CD4-positive, alpha-beta memory T cell (primary cell): ENCODE measurements at places on chromosomes 5 and 9.

DNA sequence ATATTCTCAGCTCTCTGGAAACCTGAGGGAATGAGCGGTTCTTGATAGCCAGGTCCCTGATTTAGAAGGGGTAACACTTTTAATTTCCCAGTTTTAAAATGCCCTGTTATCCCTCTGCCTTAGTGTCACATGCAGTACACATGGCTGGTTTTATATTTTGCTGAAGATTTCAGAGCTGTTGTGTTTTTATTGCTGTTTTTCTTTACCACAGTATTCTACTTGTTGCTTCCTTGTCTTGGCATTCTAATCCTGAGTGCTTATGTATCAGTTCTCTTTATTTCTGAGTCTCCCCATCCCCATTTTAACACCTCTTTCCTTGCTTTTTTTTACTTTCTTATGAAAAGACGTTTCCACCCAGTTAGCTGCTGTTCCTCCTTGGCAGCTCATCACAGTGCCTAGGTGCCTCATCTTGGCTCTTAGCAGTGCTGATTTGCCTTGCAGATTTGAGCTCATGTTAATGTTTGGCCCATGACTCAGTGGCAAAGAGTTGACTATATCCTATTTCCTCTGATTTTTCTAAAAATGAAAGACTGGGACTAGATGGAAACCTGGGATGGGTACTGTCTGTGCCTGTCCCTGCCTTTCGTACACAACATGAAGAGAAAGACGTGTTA lies 3.7 kb downstream of the MTRR start:
- no peak for DNase-seq

DNA sequence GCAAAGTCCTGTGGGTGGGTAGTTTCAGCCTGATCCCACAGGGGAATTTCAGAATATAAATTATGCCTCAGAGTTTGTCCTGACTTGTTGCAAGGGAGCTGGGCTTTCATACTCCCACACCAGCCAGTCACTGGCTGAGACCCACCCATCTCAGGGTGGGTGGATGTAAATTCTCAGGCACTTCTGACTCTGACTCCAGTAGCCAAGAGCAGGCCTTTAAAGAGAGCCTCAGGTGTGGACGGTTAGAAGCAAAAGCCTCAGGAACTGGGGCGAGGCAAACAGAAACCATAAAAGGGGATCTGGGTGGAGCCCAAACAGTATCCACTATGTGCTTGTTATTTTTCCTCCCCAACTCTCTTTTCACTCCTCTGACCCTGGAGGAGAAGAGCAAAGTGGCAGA lies 28.6 kb upstream of the FBXW11 start:
- no peak for DNase-seq

DNA sequence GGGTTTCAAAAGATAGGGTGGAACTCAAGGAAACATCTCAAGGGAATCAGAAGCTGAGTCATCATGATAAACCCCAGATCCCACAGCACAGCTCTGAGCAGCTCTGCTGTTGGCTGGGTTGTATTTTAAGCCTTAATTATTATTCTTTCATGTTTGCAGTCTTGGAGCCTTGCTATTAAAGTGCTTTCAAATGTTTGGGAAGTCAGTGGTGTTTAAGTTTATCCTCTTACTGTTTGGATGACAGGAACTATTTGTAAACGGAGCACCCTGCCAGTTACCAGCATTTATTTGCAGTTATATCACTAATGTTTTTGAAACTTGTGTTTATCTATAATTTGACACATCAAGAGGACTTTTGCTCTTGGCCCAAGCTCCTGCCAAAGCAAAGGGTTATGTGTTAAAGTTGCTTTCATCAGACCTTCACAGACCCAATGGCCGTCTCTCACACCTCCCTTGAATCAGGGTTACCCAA lies 141.1 kb upstream of the SPDL1 start:
- DNase-seq: no peak

- DNase-seq: no peak
Measured at GRCh38 chr5:41112486-41113455, 41.6 kb upstream of the MROH2B start.

DNA sequence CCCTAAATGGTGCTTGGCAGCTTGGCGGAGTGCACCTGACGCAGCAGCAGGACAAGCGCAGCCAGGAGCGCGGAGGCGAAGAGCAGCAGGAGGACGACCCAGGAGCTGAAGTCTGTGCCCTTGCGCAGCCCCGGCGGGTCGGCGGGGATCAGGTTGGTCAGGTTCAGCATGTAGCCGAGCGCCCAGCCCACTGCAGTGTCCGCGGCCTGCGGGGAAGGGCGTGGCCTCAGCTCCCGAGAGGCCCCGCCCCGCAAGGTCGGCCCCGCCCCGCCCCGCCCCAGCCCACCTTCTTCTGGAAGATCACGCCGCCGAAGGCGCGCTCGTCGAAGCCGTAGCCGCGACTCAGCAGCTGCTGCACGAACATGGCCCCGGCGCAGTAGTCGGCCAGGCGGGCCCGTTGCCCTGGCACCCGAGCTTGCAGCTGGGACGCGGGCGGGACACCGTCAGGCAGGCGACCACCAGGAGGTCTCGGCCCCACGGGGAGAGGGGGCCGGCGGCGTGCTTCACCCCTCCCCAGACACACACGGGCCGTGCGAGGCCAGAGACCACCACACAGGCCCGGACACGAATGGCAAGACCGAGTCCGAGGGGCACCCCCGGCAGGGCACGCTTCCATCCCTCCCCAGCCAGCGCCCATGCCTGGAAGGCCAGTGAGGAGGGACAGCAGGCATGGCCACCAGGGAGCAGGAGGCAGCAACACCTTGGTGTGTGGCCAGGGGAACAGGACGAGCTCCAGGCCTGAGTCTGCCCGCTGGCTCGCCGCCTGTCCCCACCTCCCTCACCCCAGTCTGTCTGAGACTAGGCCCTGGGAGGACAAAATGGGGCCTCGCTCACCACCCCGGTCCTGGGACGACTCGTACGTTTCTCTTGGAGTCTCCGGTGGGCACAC lies 2.9 kb upstream of the NPDC1 start:
- no peak for DNase-seq

DNA sequence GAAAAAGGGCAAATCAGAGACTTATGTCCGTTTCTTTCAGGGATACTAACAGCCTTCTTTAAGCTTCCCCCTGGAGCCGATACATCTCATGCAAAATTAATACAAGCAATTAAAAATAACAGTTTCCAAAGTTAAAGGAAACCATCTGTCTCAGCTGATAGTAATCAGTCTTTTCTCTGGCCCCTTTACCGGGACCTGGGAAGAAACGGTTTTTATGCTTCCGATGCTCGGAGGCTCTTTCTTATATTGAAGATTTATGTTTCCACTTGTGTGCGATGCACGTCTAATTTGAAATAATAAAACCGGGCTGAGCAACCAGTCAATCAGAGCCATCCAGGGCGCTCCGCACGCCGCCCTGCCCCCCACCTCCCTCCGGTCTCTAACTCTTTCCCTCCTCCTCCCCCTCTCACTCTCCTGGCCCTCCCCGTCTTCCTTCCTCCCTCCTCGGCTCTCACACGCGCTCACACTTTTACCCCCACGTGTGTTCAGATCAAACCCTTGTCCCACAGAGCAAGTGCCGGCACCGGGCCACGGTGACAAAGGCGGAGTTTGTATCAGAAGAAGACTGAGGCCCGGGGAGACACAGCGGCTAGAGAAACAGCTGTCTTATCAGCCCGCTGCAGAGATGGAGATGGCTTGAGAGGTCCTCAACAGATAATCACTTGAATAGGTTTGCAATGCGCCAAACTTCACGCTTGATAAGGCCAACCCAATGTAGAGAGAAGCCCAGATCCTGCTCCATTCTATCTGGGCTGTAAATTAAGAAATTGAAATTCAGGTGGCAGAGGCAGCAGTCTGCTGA lies 5.1 kb upstream of the ELAVL2 start:
- DNase-seq: no peak

- no peak for DNase-seq
Measured at GRCh38 chr9:134189145-134189469, 24.7 kb upstream of the RNU6ATAC start.
